Stimulated activated CD8-positive, alpha-beta memory T cell treated with anti-CD3 and anti-CD28 coated beads, Interleukin-4, amount 100 ng/mL, for 24 hours (primary cell): ENCODE measurements at places on chromosomes 5 and 9.
A peak's percentile ranks its signal among the peaks of the same experiment; 100 is the strongest.

GRCh38 chr9:98391867-98392266 is 136.4 kb upstream of the TBC1D2 start:
- DNase-seq: no peak

- no peak for DNase-seq
Measured at GRCh38 chr5:134111741-134112647, 2.5 kb upstream of the TCF7 start.

- no peak for DNase-seq
Measured at GRCh38 chr5:111294551-111294950, 70.4 kb downstream of the CAMK4 start.

DNA sequence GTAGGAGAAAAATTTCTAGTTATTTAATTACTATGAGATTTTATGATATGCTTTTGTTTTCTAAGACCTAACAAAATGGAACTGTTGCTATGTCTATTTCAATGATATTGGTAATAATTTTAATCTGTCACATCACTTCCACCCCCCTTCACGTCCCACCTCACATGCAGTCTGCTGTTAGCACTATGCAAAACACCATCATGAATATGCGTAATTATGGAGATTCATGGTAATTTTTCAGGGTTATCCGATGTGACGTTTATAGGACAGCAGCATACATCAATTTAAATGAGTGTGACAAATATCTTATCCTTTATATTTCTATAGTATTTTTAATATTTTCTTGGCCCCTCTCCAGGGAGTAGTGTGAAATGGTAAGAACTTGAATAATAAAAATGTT is 283.8 kb upstream of the TMEM161B start:
- no peak for DNase-seq

DNA sequence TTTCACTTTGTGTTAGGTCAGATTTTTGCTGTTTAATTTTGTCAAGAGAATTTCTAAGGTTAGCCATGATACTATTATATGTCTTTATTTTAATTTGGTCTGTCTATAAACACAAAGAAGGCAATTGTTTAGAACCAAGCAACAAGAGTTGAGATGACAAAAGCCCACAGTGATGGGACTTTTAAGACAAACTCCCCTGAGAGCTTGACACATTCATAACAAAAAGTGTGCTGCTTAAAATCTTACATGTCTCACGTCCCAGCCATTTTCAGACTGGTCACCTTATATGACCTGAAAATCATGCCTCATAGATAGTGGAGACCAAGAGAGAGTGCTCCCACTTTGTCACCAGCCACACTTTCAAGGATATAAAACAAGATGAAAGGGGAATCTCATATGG is 21.6 kb upstream of the NNT start:
- no peak for DNase-seq

GRCh38 chr9:17653947-17654465 is 75.1 kb downstream of the SH3GL2 start:
- no peak for DNase-seq

- no peak for DNase-seq
Measured at GRCh38 chr5:65861830-65862241, 64.5 kb upstream of the ERBIN start.

DNA sequence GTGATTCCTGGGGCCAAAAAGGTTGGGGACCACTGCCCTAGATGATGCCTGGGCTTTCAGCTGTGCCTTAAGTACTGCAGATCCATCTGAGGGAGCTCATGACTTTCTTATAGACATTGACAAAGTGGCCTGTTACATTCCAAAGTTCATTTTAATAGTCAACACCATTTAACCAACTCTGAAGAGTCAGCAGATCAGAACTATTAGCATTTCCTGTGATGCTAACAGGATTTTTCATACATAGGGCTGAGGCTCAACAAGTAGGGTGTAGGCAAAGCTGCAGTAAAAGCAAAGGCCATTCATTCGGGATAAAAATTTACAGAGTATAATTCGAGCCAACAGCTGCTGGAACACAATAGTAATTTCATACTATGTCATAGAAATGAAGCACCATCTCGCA is 105.4 kb downstream of the LPAR1 start:
- no peak for DNase-seq

DNA sequence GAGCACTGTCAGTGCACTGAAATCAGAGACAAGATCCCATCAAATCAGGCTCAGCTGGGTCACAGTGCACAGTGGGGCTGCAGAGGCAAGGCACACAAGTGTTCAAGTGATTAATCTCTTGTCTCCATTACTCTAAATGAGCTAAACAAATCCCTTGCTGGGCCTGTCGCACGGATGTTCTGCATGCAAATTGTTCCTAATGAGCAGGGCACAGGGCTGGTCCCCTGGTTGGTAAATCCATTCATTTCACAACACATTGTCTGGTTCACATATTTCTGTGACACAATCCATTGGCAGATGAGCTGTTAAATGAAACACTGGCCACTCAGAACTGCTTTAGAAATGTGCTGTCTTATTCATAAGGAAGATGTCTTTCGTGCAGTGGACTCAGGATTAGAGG is 167.9 kb upstream of the BRINP1 start:
- no peak for DNase-seq

DNA sequence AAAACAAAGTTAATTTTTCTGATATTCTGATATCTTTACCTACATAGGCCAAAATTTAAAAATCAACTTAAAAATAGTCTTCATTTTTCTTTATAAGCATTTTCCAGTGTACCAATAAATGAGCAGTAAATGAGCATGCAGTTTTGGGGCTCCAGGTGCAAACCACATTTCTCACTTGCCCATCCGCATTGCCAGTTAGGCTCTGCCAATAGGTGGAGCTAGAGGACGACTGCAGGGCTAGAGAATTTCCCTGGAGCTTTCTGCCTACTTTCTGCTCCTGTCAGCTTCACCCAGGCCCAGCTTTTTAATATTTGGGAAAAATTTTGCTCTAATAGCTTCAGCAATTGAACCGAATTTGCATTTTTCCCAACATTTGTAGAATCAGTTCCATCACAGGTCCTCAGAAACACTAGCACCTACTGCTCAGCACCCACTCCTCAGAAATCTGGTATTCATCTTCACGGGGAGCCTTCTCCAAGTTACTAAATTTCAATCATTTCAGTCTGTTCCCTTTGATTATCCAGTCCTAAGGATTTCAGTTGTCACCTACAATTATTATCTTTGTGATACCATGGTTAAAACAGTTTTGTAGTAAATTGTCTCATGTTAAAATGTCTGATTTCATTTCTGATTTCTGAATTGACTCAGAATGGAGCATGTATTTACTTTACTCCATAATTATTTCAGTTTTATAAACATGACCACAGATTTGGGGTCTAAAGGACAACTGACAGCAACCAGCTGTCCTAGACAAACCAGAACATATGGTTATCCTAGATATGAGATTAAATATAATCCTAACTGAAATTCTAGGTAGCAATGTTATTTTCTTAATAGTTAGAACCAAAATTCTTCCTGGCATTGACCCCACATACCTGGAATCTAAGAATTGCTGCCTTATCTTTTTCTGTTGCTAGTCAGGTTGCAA is 104.6 kb upstream of the FAM174A start:
- DNase-seq: peak; percentile 3

DNA sequence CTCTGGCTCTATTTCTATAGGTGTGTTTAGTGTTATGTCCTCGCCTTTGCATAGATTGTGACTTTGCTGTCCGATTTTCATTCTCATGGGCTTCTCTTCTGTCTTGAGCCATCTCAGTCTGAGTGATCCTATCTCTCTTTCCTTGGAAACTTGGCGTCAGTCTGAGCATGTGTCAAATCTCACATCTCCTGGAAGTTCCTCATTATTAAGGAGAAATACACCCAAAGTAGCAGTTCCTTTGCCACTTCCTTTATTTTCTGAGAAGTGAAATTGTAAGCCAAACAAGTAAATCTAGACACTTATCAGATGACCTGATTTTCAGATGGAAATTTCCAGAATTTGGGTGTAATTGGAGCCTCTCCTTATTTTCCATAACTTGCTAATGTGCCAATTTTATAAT is 126.9 kb upstream of the ANKH start:
- no peak for DNase-seq

GRCh38 chr9:21395778-21396717 is 10.8 kb upstream of the IFNA2 start:
- peak; percentile 37 for DNase-seq

DNA sequence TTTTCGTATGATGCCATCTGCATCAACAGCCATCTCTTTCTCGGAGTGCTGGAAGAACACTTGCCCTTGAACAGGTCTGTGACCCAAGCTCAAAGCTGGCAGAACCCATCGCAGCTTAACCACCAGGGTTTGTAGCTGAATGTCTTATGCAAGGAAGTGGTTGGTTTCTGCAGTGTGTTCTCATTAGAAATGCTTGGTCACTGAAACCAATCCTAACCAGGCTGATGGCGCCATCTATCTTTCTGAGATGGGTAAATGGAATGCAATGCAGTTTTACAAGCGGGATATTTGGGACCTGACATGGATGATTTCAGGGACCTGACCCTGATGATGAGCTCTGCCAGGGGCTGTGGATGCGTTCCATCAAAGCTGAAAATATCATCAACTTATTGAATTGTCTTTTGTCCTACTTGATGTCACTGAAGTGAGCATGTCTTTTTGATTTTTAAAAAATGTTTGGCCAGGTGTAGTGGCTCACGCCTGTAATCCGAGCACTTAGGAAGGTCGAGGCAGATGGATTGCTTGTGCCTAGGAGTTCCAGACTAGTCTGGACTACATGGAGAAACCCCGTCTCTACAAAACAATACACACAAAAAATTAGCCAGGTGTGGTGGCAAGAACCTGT is 28.7 kb downstream of the DMRT3 start:
- DNase-seq: no peak

DNA sequence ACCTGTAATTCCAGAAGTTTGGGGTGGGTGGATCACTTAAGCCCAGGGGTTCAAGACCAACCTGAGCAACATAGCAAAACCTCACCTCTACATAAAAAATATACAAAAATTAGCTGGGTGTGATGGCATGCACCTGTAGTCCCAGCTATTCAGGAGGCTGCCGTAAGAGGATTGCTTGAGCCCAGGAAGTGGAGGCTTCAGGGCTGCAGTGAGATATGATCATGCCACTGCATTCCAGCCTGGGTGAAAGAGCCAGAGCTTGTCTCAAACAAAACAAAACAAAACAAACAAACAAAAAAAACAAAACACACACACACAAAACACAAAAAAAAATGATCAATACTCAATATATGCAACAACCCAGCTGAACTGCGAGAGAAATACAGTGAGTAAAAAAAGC is 29.5 kb upstream of the TRIM14 start:
- DNase-seq: no peak
